Airway epithelial cell (primary cell): ENCODE measurements at places on chromosomes 16 and 17. TPM values are rescaled to one million over a fixed set of nuclear protein-coding genes. Genes with fewer than 3 reads are reported as not detected.

Gene CCL16
- not detected in 2 replicates for total RNA-seq

Gene TRAF4
- 78.0 and 82.7 TPM in 2 replicates for total RNA-seq

Gene TPSG1
- total RNA-seq: not detected in 2 replicates

Gene EVPLL
- 1.8 and 1.9 TPM in 2 replicates for total RNA-seq

Gene PHOSPHO1
- total RNA-seq: 0.14 TPM in 1 of 2 replicates, not detected in the other

Gene KIF19
- total RNA-seq: under 0.01 TPM in 1 of 2 replicates, not detected in the other

Gene XPO6
- 98.2 and 118 TPM in 2 replicates for total RNA-seq

Gene SPATA32
- total RNA-seq: not detected in 2 replicates

Gene CDH13
- 25.1 and 28.4 TPM in 2 replicates for total RNA-seq

Gene MLX
- total RNA-seq: 21.3 and 33.7 TPM in 2 replicates

Gene TBC1D3I
- total RNA-seq: 0.28 TPM in 1 of 2 replicates, not detected in the other

Gene CLEC18A
- total RNA-seq: 0.05 and 0.07 TPM in 2 replicates
